ENCODE measurements at places on chromosomes 13 and 19.

- no peak for DNase-seq
Observed at GRCh38 chr19:43731346-43731745, 15.5 kb downstream of the IRGC start.

DNA sequence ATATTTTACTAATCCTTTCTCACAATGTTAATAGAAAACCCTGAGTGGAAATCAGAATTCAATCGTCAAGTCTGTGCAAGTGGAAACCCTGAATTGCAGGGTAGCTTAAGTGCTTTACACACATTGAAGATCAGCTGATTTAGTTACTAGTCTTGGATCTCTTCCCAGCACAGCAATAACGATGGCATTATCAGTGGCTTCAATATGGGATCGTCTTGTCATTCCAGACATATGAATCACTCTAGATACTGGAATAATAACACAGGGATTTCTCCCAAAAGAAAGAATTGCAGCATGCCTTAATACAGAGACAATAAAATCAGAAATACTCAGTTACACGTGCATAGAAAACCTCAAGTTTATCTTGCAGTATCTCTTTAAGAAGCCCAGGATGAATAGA is 12.6 kb upstream of the METTL21C start:
- DNase-seq = peak; percentile 84

GRCh38 chr19:13866463-13867046 is 10.4 kb upstream of the NANOS3 start:
- no peak for DNase-seq

GRCh38 chr13:93857126-93857525 is 622.4 kb downstream of the DCT start:
- DNase-seq = peak; percentile 56

GRCh38 chr19:13038306-13039210 is 43.3 kb downstream of the NFIX start:
- DNase-seq = no peak

DNA sequence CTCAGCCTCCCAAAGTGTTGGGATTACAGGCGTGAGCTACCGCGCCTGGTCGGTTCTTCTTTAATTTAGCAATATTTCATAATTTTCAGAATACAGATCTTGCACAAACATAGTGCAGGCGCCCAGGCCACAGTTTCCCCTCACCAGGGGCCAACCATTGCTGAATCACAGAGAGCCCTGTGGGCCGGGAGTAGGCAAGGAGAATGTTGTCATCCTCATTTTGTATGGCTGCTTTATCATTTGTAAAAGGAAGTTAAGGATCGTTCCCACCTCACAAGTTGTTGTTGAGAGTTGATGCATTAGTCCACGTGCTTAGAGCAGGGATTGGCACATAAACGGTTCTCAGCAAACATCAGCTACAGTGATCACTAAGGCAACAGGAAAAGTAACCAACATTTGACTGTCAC is 30.2 kb downstream of the MEIS3 start:
- DNase-seq = no peak

- DNase-seq = no peak
Observed at GRCh38 chr19:50542943-50543342, 25.3 kb downstream of the LRRC4B start.

DNA sequence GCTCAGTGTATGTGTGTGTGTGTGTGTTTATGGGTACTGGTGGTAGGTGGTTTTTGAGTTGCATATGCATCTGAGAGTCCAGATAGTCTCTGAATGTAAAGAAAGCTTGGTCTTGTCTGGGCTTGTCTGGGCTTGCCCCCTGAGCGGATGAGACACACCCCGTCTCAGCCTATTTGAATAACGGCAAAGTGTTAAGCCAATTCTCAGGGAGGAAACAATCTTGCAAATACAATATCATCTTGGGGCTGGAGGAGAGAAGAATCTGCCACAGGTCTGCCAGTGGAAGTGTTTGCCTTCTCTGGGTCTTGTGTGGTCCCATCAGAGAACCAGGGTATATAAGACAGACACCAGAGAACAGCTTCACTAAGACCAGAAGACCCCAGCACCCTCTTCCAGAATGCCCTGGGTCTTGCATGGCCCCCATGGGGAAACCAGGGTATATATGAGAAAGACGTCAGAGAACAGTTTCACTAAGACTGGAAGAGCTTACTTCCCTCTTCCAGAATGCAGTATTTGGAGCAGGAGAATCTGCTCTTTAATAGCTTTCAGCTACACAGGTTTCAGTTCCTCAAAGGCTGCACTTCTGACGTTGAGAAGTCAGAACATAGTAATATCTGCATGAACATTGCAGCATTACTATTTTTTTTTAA is 13.3 kb downstream of the CD70 start:
- DNase-seq = no peak

GRCh38 chr19:50512112-50512998 is 1.4 kb downstream of the ASPDH start:
- no peak for DNase-seq

DNA sequence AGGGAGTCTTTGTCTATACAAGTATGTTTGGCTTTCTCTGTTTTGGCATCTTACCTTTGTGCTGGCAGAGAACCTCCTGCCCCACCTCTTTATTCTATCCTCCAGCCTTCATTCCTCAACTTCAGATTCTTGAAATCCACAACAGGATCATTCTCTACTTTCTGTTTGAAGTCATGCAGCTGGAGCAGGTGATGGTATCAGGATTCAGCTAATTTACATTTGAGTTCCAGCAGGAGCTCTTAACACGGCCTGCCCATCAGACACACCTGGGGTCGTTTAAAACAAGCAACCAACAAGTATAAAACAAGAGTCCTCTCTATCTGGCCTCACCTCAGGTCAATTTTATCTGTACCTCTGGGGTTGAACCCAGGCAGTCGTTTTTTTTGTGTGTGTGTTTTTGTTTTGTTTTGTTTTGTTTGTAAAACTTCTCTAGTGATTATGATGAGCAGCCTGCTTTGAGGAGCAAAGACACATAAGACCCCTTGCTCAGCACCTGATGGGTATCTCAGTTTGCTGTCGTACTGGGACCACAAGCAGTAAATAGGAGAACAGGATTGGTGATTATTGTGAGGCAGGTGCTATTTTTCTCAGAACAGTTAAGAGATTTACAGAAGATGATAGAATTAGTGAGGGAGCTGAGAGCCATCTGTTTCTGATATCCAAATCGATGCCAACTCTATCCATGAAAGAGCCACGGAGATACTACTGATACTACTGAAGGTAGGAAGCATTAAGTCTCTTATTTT is 78.4 kb downstream of the GPC6 start:
- DNase-seq = no peak

GRCh38 chr13:111886217-111886945 is 180.6 kb upstream of the SOX1 start:
- no peak for DNase-seq

DNA sequence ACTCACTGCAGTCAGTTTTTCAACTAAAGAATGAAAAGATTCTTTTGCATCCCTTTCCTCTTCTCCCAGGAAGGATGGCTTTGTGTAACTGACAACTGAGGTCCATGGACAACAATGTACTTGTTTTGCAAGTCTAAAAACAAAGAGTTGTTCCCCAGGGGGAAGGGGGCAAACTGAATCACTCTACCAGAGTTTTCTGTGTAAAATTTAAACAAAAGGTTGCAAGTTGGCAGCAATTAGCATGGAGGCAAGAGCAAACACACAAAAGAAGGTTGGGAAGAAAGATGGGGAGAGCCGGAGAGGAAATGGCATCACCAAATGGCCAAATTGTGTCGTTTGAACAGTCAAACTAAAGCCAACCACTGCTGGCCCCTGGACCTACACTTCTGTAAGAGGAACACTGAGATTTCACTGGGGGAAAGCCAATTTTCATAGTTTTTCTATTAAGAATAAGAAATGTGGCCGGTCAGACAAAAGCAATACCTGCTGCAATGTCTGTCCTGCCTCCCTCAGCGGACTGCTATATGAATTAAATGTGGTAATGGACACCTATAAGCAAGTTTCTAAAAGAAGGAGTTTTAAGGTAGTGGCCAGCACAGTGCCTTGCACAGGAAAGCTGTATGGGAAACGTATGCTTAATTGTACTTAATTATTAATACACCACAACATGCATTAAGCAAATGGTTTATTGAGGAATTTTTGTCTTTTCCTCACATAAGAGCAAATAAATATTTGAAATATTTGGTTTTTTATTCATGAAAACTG is 16.1 kb upstream of the SACS start:
- DNase-seq = no peak

GRCh38 chr13:111409413-111409812 is 89.0 kb downstream of the TEX29 start:
- DNase-seq = no peak

GRCh38 chr19:10829967-10830366 is 6.0 kb downstream of the TMED1 start:
- no peak for DNase-seq

- peak; percentile 76 for DNase-seq
Observed at GRCh38 chr13:76286178-76286577, 600.0 kb downstream of the KCTD12 start.

DNA sequence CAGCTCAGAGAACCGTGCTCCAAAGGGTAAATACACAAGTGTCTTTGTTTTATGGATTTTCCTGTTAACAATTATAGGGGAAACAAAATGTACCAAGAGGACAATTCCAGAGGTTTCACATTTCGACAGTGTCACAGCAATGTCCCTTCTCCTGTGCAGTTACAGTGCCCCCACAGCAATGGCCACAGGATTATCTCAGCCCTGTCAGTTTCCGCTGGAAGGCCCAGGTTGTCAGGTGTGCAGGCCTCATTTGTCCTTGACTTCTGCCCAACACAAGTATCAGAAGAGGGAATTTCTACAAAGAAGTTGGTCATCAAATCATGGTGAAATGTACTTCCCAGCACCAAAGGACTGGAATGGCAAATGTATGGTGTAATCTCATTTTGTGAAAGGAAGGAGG is 11.2 kb upstream of the N4BP2L2 start:
- DNase-seq = no peak

DNA sequence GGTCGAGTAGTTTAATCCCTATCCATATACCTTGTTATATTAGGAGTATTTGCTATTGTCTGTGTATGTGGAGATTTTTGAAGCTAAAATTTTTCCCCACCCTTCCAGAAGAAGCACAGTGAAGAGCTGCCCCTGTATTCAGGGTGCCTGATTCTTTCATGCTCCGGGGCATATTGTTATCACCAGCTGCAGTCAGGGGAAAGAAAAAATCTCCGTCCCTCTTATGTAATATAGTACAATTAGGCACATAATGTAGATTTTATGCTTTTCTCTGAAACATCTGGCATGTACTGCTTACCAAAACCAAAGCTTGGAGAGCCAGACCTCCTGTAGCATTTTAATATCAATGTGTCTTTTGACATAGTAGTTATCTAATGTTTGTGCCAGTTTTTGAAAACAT is 214.9 kb upstream of the EDNRB start:
- DNase-seq = no peak

DNA sequence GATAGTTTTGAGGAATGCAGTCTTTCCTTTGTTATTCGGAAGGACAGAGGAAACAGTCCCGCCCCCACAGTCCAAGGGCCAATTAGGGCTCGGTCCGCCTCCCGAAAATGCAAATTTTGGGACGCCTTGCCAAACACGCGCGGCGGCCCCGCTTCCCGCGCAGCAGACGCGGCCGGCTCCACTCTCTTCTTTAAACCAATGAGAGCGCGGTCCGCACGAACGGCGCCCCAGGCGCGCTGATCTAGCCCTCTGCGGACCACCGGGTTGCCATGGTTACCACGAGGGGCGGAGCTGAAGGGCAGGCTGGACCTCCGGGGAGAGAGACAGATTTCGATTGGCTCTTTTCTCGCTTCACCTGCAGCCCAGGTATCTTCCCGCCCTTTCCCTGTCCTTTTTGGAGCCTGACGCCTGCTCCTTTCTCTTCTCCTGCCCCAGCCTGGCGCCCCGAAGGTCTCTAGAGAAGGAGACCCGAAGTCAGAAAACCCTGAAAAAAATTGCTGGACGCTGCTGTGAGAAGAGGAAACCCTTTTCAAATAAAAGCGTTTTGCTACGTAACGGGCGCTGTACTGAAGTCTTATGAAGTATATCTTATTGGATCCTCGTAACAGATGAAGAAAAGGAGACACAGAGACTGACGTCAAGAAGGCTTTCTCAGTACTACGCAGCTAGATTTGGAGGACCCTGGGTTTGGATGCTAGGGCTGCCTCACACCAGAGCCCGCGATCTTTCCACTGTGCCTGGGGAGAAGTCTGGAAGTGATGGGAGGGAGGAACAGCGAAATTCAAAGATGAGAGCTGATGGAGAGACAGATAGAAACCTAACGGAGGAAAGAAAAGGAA is 2.0 kb downstream of the PTH2 start:
- DNase-seq = peak; percentile 79

DNA sequence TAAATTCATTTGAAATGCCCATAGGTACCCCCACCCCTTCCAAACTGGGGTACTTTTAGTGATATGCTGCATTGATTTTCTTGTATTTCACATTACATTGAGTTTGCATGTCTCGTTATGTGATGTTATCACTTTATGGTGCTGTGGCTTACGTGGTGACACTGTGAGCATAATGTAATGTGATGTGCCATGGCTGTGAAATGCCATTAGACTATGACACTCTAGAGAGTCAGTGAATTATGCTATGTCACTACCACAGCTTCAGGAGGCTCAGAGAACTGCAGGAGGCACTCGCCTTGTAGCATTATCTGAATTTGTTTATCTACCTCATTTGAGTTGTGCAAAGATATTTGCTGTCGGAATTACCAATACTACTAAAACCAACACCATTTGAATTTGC is 590.1 kb upstream of the SLC10A2 start:
- no peak for DNase-seq

DNA sequence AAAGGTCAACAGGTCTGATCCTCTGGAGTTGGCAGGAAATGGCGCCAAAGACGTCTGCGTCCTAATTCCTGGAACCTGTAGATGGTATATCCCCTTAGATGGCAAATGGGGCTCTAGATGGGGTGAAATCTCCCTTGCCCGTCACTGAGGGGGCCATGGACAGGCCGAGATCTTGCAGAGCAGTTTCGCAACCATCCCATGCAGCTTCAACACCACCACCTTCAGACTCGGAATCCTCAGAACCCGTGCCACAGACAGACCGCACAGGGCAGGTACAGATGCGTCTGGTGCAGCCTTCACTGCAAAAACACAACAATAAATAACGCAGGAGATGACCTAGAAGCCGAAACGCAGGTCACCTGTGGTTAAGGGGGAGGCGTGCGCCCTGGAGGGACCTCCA is 17.7 kb downstream of the REXO1 start:
- DNase-seq = no peak

GRCh38 chr19:55620410-55621204 is 3.8 kb downstream of the ZNF784 start:
- DNase-seq = no peak

DNA sequence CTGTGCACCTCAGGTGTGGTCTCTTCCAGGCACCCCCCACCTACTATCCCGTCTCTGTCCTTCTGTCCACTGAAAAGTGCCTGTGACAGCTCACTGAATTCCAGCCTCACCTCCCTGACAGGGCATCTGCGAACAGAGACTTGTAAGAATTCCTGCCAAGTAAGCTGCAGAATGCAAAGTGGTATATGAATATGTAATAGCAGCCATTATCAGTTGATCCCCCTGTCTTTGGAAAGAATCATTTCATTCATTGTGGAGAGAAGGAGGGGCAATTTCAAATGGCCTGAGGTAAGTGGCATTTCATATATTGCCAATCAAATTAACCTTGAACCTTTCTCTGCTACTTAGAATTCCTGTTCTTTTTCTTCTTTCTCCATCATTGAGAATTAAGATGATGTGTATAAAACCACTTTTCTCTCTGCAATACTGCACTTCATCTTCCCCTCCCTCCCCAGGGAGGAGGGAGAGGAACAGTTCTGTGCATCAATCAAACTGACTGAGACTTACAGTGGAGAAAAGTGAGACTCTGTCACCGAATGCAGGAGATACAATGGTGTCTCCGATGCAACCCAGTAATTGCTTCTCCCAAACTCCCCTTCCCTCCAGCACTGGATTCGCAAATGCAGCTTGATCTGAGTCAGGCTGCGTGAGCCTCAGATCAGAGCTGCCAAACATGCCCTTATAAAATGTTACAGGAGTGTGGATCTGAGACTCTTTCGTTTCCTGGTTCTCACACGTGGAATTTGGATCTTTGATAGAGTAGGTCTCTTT is 91.7 kb downstream of the SLC10A2 start:
- no peak for DNase-seq
